Kidney capillary endothelial cell (primary cell): ENCODE measurements at places on chromosomes 2 and 18.

GRCh38 chr2:170341684-170342623 is 164.0 kb downstream of the MYO3B start:
- no peak for DNase-seq

DNA sequence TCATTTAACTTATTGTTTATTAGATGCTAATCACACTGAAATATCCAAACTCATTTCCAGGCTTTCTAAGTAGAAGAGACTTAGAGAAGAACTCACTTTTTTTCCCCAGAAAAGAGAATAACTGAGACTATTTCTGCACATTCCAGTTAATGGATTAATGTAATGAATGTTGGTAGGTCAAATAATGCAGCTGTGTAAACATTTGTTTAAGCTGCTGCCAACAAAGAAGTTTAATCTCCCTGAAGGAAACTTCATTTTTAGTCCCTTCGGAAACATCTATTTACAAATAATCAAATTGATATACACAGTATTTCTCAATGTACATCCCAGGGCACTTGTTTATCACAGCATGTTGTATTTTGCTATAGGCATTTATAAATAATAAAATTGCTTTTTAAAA is 126.9 kb downstream of the KCNS3 start:
- DNase-seq, result no peak

DNA sequence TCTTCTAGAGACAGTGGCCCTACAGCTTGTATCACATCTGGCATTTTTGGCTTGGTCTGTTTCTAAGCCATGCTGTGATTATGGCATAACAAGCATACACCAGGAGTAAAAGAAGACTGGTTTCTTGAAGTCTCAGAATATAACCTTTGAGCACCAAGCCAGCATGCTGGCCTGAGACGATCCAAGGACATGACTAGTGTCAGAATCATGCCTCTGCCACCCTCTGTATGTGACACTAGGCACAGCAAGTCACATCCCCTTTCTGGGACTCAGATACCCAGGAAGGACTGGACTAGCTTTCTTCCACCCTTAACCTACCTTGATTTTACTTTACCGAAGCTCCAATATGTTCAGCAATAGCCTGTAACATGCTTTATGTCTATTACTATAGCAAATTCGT is 345.5 kb downstream of the SETBP1 start:
- no peak for DNase-seq

- peak; percentile 37 for DNase-seq
These were observed 461 bp downstream of the PRADC1 start for GRCh38 chr2:73232403-73233153.

- DNase-seq, result peak; percentile 16
These were observed 112.2 kb downstream of the OSBPL6 start for GRCh38 chr2:178306352-178307073.

GRCh38 chr18:70310560-70311320 is 21.9 kb downstream of the SOCS6 start:
- DNase-seq, result no peak
